GM12864 (cell line): ENCODE measurements at places on chromosomes 7 and 10.

GRCh38 chr10:1420661-1421362 lies 316.5 kb downstream of the ADARB2 start:
- peak; percentile 33 for DNase-seq

DNA sequence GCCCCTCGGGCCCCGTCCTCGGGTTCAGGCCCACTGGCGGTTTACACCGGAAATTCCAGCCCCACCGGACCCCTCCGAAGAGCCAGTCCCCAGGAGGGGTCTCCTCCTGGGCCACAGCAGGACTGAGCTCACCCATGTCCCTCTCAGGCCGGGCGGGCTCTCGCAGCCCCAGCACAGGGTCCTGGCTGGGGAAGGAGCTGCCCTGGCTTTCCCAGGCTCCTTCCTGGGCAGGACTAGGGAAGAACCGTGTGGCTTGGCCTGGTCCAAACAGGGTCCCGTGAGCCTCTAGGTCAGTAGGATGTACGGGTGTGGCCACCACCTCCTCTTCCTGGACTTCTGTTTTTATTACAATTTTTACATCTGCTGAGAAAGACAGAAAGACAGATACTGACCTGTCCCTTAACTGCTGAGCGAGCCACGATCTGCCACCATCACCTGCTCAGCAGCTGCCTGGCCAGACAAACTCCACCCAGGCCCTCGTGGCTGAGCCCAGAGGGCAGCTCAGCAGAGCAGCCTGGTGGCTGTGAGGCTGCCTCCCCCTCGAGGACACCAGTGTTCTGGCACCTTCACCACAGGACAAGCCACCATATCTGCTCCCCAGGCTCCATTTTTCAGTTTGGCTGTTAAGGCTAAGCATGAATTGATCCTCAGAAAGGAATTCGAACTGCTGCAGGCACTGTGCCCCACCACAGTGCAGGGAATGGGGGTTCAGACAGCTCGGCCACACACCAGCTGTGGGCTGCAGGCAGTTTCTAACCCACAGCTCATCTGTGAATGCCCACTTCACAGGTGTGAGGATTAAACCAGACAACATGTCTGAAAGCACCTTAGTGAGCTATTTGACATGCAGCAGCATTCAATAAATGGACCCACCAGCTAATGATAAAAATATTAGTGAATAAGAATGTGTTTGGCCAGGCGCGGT lies 14.5 kb upstream of the ZNF777 start:
- DNase-seq = no peak

GRCh38 chr7:2956526-2957368 lies 86.9 kb downstream of the CARD11 start:
- no peak for DNase-seq

GRCh38 chr7:45185864-45186250 lies 28.3 kb downstream of the RAMP3 start:
- DNase-seq = no peak

DNA sequence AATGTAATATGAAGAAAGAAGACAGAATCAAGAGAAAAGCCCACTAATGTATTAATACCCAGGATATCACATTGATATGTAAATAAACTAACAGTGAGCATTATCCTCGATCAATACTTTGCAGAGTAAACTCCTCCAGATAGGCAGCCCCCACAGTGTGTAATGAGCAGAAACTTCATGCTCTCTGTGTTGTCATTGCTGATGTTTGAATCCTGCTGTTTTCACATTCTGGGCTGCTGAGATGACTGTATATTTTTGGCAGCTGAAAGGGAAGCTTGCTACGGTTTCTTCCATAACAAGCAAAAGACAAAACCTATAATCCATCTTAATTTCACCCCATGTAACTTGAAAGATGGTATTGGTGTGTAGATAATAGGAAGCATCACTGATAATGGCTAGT lies 15.3 kb upstream of the THSD7A start:
- no peak for DNase-seq

DNA sequence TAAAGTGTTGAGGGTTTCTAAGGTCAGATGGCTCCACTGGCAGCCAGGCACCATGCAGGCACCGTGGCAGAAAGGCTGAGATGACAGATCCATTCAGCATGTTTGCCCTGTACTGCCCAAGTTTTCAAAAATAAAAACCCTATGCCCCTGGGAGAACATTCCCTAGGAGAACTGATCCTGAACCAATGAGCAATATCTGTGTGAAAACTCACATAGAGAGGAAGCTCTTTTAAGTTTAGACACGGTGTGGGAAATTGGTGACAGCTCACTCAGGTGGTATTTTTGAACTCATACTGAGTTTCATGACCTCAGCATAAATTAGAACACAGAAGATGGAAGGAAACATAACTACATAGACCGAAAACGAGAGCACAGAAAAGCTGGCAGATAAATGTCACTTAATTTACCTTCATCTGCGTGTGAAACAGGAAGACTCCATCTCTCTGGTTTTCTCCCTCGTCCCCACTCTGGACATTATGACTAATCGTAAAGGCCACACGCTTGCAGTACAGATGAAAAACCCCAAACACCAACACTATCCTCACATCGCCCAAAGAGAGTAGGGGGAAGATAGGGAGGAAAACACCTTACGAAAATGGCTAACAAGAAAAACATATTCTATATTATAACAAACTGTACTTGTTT lies 127.8 kb downstream of the ICA1 start:
- DNase-seq = peak; percentile 92

GRCh38 chr7:106626376-106627164 lies 34.4 kb downstream of the CCDC71L start:
- no peak for DNase-seq

DNA sequence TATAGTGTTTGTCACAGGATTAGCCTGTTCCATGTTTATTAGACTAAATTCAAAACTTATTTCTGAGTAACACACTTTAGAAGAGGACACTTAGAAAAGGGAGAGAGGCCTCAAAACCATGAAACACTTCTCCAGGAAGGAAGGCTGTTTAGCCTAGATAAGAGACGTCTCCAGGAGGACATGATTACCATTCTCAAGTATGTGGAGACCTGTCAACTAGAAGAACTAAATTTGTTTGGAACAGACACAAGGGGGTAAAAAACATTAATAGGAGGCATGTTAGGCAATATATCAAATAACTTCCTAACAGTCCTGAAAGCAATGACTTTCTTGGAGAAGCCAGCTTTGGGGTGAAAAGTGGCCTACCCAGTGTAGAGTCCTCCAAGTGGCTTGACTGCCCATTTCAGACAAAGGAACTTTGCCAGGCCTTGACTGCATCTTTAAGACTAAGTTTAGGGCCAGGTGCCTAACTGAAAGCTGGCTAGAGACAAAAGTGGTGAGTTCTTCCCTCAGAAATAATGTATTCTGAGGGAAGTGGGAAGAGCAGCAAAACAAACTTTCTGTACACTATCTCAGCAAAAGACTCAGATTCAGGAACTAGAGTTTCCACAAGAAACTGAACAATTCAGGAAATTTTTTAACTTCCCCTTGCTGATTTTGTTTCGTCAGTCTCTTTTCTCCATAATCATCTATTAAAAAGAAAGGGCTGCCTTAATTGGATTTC lies 11.8 kb downstream of the NCOA4 start:
- DNase-seq = no peak

GRCh38 chr7:156833312-156833711 lies 59.7 kb downstream of the LMBR1 start:
- DNase-seq = no peak
